NCI-H226 (cell line): ENCODE measurements at places on chromosomes 11 and 22.
A peak's percentile ranks its signal among the peaks of the same experiment; 100 is the strongest.

- no peak for DNase-seq
Observed at GRCh38 chr11:110160437-110160836, 67.2 kb downstream of the ZC3H12C start.

DNA sequence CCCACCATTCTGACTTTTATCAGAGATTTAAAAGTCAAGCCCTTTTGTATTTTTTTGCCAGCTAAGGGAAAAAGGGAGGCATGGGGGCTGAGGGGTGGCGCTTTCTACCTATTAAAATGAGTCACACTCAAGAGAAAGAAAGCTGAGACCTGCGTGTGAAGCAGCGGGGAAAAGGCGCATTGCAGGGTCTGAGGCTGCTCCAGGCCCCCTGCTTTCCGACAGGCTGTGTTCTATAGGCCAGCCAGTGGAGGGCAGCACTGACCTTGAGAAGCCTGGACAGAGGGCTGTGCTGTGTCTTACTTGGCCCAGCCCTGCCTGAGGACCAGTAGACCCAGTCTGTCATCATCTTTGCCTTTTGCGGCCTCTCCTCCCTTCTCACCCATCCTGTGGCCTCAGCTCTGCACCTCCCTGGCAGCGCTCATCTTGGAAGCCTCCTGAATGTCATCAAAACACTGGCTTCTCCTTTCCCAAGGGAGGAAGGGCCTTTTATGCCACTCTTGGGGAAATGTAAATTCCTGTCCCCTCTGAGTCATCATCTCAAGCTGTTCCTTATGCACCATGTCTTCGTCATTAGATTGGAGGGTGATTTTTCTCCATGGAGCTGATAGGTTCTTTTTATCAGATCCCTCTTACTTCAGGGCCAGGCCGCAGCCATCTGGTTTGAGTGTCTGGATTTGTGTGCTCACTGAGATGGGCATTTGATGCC is 12.6 kb upstream of the MAPK8IP1 start:
- DNase-seq, result peak; percentile 21

DNA sequence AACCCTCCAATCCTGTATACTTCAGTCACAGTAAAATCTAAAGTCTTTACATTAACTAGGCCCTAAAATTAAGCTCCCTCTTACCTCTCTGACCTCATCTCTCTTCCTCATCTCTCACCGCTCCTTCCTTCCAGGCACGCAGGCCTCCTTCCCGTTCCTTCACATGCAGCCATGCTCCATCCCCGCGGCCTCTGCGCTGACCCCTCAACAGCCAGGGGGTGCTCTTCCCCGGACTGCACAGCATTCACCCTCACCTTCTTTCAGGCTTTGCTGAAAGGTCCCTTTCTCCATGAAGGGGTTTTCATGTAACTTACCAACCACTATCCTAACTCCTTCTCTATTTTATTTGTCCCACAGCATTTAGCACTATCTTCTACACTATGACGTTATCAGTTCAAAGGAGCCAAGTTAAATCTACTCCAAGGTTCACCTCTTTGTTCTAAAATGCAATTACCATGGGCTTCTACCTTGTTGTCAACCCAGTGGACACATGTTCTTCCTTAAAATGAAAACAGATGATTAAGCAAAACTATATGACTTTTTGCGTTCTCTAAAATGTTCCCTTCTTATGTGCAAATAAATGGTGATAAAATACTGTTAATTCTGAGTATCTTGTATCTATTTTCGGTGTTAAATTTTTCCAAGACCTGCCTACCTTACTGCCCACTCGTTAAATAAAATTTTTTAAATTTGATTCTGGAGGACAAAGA is 57.8 kb upstream of the APOA1 start:
- no peak for DNase-seq

GRCh38 chr11:35112056-35112845 is 26.7 kb upstream of the CD44 start:
- peak; percentile 68 for DNase-seq

DNA sequence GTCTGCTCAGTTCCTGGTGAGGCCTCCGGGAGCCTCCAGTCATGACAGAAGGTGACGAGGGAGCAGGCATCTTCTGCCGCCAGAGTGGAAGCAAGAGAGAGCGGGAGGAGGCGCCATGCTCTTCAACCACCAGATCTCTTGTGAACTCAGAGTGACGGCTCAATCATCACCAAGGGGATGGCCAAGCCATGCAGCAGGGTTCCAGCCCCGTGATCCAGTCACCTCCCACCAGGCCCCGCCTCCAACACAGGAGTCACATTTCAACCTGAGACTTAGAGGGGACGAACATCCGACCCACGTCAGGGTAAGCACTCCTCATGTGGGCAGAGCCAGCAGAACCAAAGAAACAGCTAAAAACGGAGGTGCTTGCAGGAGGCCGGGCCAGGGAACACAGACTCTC is 1470.5 kb downstream of the BRD1 start:
- DNase-seq, result no peak

DNA sequence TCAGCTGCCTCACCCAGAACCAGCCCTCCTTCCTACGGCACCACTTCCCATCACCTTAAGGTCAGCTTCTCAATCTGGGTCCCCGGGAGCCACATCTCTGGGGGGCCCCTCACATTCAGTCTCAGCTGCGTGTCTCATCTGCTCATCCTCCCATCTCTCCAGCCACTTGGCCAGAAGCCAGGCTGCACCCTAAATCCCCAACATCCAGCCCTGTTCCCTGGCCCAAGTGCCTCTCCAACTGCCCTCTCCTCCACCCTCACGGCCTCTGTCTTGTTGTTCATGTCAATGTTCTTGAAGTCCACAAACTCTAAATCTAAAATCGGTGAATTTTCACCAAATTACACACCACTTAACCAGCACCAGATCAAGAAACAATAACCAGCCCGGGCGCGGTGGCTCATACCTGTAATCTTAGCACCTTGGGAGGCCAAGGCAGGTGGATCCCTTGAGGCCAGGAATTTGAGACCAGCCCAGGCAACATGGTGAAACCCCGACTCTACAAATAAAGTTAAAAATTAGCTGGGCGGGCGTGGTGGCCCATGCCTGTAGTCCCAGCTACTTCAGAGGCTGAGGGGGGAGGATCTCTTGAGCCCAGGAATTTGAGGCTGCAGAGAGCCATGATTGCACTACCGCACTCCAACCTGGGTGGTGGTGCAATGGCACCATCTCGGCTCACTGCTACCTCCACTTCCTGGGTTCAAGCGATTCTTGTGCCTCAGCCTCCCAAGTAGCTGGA is 33.7 kb downstream of the A4GALT start:
- DNase-seq, result no peak

GRCh38 chr22:49588739-49589138 is 238.9 kb downstream of the BRD1 start:
- DNase-seq, result no peak

GRCh38 chr11:106608677-106609076 is 409.6 kb downstream of the GUCY1A2 start:
- DNase-seq, result peak; percentile 59

DNA sequence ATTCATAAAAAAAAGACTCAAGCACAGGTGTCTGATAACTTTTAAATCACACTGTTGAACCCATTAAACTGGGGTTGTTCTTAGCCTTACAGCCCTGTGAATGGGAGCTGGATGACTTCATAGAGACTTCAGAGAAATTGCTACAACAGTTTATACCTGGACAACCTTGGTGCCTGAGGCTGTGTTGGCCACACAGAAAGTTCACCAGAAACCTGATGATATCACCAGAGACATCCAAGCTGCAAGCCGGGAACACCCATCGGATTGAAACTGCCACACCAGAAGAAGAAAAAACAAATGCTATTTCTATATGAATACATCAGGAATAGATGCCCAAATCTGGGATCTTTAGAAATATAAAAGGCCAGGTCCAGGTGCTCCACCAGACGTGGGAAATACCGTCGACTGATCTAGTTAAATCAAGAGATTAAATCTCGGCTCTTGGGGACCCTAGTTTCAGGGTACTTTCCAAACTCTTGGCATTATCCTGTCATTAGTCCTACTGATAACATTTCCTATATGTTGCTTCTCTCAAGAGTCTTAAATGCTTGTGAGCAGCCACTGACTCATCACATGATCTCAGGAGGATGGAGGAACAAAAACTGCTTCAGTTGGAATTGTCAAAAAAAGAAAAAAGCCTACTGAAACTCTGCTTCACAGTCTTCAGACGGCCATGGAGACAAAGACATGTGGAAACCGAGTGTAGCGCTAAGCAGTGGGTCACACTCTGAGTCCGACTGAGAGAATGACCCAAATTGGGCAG is 28.6 kb upstream of the APOL5 start:
- DNase-seq, result no peak

GRCh38 chr22:32542677-32543357 is 68.2 kb downstream of the FBXO7 start:
- no peak for DNase-seq

DNA sequence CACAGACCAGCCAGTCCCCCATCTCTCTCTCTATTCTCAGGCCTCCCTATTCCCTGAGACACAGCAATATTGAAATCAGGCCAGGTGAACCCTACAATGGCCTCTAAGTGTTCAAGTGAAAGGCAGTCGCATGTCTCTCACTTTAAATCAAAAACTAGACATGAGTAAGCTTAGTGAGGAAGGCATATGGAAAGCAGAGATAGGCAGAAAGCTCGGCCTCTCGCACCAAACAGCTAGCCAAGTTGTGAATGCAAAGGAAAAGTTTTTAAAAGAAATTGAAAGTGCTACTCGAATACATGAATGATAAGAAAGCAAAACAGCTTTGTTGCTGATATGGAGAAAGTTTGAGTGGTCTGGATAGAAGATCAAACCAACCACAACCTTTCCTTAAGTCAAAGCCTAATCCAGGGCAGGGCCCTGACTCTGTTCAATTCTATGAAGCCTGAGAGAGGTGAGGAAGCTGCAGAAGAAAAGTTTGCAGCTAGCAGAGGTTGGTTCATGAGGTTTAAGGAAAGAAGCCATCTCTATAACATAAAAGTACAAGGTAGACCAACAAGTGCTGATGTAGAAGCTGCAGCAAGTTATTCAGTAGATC is 19.8 kb upstream of the MPZL2 start:
- no peak for DNase-seq
